ENCODE measurements at places on chromosomes 4 and X.

- no peak for DNase-seq
Measured at GRCh38 chr4:173282256-173282562, 51.9 kb downstream of the HMGB2 start.

- DNase-seq, result no peak
Measured at GRCh38 chr4:101347267-101347556, at the start of gene PPP3CA. PPP3CA (minus strand) TSS chr4:101347526.

GRCh38 chrX:100409610-100410590, at the start of gene PCDH19:
PCDH19 (minus strand) TSS chrX:100410273; CDS start chrX:100408597, 1,676 bp downstream.
- DNase-seq, result no peak

DNA sequence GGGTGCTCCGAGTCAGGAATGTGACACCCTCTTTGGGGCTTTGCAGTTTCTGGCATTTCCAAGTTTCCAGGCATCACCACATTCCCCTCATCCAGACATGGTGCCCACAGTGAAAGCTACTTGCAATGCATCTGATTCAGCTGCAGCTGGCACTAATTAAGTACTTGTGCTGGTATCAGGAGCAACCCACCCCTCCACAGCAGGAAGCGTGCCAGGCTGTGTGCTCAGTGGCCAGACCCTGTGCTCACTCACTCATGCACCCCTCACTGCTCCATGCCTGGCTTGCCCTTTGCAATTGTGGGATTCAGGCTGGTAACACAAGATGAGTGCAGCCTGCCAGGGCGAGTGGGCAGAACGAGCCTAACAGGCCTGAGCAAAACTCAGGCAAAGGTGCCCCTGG, 271.2 kb downstream of the EPHA5 start:
- no peak for DNase-seq

DNA sequence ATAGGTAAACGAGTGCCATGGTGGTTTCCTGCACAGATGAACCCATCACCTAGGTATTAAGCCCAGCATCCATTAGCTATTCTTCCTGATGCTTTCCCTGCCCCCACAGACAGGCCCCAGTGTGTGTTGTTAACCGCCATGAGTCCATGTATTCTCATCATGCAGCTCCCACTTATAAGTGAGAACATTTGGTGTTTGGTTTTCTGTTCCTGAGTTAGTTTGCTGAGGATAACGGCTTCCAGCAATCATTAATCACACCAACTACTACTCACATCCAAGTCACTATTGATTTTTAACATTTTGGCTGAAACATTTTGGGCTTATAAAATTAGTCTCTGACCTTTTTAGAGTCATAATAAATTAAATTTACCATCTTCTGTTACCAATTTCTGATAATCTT, 205.3 kb downstream of the SPOCK3 start:
- DNase-seq, result no peak

DNA sequence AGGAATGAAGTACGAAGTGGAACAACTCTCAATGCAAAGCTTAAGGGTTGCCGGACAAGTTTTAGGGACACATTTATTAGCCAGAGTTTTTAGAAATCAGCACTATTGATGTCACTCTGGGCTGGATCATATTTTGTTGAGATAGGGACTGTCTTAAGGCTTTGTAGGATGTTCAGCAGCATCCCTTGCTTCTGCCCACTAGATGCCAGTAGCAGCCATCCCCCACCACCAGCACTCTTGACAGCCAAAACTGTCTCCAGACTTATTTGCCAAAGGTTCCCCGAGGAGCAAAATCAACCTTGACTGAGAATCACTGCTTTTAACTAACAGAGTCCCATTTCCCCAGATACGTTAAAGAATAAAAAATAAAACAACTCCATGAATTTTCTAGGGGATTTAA, 1497.3 kb downstream of the STIM2 start:
- DNase-seq, result no peak

DNA sequence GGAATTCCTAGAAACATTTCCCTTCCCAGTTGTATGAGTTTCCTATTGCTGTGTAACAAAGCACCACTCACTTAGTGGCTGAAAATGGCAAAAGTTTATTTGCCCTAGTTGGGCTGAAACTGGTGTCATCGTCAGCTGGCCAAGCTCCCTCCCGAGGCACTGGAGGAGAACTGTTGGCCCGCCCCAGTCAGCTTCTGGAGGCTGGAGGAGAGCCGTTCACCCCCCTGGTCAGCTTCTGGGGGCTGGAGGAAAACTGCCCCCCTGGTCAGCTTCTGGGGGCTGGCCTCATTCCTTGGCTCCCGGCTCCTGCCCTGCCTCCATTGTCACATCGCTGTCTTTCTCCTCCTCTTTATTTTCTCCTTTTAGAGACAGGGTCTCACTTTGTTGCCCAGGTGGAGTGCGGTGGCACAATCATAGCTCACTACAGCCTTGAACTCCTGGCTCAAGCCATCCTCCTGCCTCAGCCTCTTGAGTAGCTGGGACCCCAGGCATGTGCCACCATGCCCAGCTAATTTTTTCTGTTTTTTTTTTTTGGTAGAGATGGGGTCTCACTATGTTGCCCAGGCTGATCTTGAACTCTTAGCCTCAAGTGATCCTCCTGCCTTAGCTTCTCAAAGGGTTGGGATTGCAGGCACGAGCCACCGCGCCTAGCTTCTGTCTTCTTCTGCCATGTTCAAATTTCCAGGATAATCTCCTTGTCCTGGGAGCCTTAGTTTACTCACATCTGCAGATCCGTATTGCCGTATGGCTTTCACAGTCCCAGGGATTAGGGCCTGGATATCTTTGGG, 3.2 kb downstream of the RGS12 start:
- DNase-seq, result no peak

DNA sequence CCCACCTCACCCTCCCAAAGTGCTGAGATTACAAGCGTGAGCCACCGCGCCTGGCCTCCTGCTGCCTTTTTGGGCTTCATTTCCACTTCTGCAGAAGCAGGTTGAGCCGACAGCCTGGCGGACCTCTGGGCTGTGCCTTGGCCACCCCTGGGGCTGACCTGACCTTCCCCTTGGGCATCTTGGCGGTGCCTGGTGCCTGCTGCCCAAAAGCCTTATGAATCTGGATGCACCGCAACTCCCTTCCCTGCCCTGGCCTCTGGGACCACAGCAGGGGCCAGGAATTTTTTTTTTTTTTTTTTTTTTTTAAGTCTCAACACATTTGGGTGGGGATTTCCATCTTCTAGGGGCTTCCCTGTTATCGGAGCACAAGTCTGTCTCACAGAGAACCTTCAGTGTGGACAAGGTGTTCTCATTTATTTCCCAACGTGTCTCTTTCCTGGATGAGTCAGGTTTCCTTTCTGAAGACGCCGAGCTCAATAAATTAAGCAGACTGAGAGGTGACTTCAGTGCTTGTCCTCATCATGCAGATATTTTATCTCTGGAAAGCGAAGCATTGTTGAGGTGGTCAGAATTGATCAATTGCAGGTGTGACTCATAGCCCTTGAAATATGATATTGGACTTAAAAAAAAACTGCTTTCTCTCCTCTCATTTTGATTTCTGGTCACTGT, 79.7 kb downstream of the SHROOM2 start:
- DNase-seq, result no peak

GRCh38 chr4:117811731-117812130, 222.6 kb upstream of the NDST3 start:
- DNase-seq, result no peak

DNA sequence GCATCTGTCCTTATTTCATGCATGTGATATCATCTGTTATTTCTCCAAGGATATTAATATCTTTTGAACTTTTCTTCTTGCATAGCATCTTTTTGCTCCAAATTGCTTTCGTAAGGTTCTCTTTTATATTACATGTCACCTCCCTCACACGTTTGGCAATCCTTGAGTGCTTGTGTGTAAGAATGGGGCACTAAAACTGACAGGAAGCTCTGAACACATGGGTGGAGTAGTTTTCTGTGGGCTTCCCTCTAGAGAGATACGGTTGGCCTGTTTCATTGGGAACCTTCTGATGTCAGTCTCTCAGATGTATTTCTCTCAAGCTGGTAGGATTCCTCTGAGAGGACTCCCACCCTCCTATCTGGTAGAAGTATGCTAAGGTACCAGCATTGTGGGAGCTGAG, 223.0 kb downstream of the MID1 start:
- no peak for DNase-seq

- DNase-seq, result no peak
Measured at GRCh38 chrX:51569561-51569960, 49.2 kb downstream of the CENPVL3 start.

DNA sequence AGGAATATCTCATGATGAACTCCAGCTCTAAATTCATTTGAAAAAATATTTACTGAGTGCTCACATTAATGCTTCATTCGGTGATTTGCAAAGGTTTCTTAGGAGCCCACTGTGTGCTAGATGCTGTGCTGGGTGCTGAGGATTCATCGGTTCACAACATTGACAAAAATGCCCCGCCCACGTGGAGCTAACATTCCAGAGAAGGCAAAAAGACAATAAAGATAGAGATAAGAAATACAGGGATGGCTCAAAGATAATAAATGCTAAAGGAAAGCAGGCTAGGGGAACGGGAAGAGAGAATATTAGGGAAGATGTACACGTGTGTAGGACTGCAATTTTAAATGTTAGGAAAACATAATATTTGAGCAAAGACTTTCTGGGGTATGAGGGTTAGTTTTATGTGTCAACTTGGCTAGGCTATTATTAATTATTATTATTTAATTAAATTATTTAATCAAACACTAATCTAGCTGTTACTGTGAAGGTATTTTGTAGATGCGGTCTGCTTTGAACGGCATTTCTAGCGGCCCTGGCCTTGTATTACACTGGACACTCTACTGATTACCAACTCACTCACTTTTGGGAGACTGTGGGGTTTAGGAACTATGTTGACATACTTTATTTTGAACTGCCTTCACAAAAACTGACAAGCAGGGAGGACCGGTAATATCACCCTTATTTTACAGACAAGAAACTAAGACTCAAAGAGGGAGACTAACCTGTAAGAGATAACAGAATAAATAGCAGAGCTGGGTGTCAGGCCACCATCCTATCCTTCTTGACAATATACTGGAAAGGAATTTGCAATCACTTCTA, 61.9 kb upstream of the IRF2 start:
- no peak for DNase-seq

GRCh38 chrX:155864655-155865054, 16.5 kb upstream of the VAMP7 start:
- DNase-seq, result no peak

GRCh38 chrX:39759526-39760224, 338.1 kb downstream of the BCOR start:
- DNase-seq, result no peak

DNA sequence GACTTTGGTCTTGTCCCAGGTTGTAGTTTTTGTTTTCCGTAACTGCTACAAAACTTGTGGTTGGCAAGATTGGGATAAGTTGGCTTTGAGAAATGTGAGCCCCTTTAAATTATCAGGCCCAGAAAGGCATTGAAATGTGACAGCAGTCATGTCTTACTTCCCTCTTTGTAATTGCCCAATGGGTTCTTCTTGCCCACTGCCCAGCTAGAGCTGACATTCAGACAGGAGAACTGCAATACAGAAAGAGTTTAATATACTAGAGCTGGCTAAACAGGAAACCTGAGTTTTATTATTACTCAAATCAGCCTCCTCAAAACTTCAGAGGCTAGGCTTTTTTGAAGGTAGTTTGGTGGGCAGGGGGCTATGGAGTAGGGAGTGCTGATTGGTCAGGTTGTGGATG, 288.3 kb downstream of the ZNF674 start:
- DNase-seq, result no peak

DNA sequence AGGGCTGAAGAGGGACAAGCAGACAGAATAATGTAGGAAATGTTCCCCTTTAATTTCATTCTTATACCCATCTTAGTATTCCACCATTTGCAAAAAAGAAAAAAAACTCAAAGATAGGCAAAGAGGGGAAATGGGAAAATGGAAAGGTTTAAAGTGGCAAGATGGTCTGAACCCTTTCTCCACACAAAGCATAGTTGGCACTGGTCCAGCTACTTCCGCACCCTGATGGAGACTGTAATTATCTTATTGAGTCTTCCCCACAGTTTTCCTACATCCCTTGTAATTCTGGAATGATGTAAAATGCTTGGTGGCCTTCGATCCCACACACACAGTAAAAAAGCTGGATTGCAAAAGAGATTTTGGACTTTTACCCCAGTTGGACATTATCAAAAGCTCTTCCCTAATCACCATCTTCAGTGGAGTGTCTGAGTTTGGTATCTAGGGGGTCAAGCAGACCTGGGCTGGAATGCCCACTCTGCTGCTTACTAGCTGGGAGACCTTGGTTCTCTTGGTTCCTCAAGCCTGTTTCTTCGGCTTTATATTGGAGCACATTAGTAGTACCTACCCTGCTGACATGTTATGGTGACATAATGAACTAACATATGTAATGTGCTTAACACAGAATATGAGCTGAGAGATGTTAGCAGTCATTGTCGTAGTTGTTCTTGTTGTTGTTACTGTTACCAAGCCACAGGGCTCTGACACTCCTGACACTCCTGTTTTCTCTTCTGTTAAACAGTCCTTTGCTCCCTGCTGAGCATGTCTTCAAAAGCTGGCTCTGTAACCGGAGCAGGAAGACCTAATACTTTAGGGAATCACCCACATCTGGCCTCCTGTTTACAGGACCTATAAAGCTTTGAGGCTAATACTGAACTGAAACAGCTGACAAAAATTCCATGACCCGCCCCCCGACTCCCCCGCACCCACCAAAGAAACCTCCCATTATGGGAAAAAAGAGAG, 4.7 kb downstream of the SRPX2 start:
- no peak for DNase-seq

- no peak for DNase-seq
Measured at GRCh38 chrX:67545036-67545821, 1.4 kb downstream of the AR start.

DNA sequence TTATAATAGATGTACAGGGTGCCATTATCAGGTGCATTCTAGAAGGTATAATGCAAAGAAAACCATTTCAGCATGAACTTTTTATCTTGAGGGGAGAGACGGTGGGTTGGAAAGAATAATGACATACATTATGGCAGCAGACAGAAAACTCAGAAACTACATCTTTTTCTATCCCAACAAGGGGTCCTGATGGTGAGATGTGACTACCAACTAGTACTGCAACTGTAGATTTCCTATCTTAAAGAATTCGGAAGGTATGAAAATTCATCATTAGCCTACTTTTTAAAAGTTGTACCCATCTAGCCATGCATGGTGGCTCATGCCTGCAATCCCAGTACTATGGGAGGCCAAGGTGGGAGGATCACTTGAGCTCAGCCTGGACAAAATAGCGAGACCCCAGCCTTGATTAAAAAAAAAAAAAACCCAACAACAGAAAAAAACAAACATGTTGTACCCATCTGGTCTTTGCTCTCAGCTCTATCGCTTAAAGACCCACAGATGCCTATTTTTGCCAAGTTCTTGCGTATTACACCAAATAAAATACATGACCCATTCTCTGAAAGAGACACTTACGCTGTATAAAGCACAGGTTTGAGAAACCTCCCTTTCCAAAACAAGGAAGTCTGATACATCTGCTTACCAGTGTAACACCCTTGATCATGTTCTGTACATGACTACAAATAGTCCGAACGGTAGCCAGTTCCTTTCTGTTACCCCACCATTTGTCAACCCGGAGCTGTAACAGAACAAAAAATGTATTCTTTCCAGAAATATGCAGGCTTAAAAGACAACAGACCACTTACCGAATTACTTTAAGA, 1.6 kb downstream of the RPL9 start:
- no peak for DNase-seq

- DNase-seq, result no peak
Measured at GRCh38 chr4:1797861-1798579, 4.9 kb downstream of the FGFR3 start.

- no peak for DNase-seq
Measured at GRCh38 chr4:7192252-7193029, at the start of gene SORCS2. SORCS2 (plus strand) TSS chr4:7192538.

GRCh38 chrX:46554942-46555341, 9.7 kb upstream of the ZNF674 start:
- no peak for DNase-seq

- DNase-seq, result no peak
Measured at GRCh38 chrX:118459494-118459893, 36.1 kb upstream of the DOCK11 start.

All from stimulated activated CD8-positive, alpha-beta memory T cell treated with anti-CD3 and anti-CD28 coated beads, Interleukin-2, amount 100 ng/mL, for 1 hour (primary cell).